HuH-7 (cell line): ENCODE measurements at places on chromosomes 11 and 22.

GRCh38 chr11:10067629-10068300 is 226.3 kb downstream of the SBF2 start:
- DNase-seq = no peak

DNA sequence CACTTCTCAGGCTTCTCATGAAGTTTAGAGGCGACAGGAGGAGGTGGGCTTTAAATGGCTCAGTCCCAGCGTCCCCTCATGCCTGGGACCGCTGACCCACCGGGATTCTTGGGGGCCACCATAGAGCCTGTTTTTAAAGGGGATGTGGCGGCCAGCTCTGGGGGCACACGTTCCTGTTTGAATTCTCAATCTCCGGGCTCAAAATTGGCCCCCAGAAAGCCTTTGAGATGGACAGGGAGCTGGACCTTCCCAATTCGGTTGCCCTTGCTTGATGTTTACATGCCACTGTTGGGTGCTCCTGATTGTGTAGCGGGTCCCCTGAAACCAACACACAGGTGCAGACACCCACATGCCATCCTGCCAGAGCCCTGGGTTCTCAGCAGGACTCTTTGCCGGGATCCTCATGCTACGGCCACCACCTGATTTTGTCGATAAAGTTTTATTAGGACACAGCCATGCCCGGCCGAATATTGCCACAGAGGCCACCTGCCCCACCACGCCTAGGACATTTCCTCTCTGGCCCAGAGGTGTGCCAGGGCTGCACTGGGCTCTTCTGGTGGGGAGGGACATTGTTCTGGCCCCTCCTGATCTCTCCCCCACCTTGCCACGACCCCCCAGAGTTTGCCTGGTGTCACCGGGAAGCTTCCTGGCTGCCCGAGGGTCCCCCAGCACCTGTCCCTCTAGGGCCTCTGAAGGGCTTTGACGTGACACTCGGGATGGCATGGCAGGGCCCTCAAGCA is 71.6 kb downstream of the KCNQ1 start:
- DNase-seq = no peak

DNA sequence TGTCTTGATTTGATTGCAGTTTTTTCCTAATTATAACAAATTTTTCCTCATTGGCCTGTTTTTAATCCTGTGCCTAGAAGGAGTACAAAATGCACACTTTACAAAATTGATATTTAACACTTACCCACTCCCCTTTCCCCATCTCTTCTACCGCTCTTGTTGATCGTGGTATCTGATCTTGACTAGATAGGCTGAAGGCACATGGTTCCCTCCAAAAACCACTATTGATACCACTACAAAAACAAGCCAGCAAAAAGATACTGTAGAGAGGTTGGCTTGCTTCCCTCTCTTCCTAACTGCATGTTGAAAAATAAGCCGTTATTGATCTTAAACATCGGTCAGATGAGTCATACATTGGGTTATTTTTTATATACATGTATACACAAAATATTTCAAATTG is 14.6 kb upstream of the ZNF143 start:
- no peak for DNase-seq

DNA sequence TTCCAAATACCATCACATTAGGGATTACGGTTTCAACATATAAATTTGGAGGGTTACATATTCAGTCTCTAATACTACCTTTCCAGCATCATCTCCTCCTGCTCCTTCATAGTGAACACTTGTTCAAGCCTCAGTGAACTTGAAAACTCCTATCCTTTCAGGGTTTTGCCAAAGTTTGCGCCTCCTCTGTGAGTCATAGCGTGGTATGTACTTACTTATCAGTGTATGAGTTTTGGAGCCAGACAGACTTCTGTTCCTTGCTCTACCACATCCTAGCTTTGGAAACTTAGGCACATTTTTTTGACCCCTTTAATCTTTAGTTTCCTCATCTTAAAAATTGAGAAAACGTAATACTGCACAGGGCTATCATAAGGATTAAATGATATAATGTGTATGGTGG is 160.1 kb upstream of the ZC3H12C start:
- DNase-seq = no peak

- DNase-seq = no peak
These were observed 14.0 kb upstream of the WDR74 start for GRCh38 chr11:62853279-62853965.

GRCh38 chr11:44376423-44376822 is 66.5 kb upstream of the ALX4 start:
- no peak for DNase-seq

GRCh38 chr11:93525601-93526345 is 17.4 kb downstream of the SMCO4 start:
- DNase-seq = no peak

DNA sequence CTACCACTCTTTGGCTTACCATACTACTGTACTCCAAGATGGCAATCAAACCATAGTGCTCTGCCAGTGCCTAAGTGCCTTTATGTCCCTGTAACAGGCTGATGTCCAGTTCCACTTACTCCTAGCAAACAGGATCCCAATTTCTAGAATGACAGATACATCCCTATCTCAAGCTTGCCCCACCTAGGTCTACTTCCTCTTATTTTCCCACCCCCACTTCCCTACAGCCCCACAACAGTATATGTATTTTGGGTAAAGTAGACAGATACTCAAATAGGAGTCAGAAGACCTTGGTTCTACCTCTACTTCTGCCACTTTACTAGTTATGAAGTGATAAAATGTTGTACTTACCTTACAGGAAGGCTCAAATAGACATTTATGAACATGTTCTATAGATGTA is 24.1 kb downstream of the SIK3 start:
- DNase-seq = no peak

GRCh38 chr22:26471522-26471921 is 12.1 kb downstream of the HPS4 start:
- no peak for DNase-seq

GRCh38 chr11:118398791-118399559 is 2.4 kb upstream of the ATP5MG start:
- no peak for DNase-seq

- no peak for DNase-seq
These were observed 5.2 kb upstream of the BID start for GRCh38 chr22:17779286-17780115.

DNA sequence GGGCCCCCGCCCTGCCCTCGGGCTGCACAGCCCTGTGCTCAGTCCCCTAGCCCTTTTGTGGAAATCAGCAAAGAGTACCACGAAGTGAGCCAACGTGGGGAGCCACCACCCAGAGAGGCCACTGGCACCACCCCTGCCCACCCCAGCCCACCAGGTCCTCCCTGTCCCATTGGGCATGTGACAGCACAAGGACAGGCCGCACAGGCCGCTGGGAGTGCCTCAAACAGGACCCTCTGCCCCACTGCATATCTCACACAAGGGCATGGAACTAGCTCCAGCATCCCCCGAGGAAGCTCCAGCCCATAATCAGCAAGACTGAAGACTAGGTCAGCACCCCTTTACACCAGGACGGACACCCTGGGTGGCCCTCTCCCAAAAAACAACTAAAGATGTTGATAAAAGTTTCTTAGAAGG is 29.7 kb downstream of the GNB1L start:
- DNase-seq = no peak

DNA sequence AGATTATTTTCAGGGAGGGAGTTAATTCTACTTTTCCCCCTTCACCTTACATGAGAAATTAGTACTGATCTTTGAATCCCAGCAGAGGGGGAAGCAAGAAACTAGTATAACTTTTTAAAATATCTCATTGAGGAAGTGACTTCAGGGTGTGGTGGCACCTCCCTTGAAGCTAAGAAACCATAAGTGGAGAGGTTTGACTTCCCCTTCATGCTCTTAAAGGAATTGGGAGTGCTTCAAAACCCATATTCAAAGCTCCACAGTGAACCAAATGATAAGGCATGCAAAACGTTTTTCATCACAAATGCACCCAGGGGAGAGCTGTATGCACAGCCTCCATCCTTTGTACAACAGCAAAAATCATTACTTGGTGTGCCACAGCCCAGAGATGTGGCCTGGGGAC is 540 bp downstream of the MS4A14 start:
- DNase-seq = no peak

DNA sequence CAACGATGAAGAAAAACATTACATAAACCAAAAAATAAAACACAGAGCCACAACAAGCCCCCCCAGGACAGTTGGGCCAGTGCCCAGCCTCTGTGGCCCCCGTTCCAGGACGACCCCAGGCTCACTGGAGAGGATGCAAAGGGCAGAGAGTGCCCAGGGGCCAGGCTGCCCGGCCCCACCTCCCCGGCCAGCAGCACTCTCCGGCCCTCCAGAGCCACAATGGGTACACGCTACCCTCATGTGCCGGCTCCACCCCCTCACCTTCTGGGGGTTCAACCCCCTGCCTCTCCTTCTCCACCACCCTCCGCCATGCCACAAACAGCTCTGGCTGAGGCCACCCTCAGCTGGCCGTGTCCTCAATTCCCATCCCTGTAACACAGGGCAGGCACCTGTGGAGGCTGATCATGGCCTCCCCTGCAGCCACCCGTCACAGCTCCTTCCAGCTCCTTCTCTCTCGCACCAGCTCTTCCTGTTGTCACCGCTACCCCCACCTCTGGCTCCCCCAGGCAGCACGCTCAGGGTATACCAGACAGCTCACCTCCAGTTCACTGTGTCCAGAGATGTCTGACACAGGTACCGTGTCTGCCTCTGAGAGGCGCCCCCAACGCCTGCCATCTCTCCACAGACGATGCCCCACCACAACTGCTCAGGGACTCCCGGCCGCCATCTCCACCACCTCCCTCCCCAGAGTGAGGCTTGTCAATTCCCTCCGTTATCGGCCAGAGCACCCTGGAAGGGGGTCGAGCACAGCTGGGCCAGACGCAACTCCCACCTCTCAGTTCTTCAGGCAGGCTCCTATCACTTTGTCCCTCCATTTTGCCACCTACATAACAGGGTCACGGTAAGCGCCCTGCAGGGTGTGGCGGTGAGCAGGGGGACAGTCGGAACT is 30.8 kb upstream of the MOB2 start:
- no peak for DNase-seq

DNA sequence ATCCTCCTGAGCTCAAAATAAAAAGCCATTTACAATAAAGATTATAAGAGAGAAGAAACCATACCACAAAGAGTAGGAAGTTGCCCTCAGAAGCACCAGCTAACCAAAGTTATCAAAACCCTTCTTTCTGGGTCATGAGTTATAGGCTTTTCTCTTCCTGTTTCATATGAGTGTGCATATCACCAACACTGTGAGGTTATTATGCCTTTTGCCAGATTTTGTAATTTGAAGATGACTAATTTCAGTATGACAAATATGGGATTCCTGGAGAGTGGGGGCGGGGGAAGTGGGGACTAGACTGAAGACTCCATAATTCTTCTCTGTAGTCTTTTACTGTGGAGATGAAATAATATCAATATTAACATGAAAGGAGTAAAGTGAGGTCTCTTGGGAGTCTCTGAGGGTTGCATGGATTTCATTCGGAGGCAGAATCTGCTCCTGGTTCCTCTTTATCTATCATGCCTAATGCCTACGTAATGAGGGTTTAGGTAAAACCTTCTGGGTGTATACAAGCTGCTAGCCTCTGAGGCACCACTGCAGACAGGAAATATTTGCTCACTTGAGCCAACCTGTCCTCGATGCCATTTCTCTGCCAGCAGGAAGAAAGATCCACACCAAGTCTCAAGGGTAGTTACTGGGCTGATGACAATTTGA is 2.1 kb downstream of the LPXN start:
- DNase-seq = no peak

GRCh38 chr22:33361581-33361980 is 303.4 kb upstream of the SYN3 start:
- DNase-seq = no peak

GRCh38 chr11:76231121-76231738 is 24.9 kb upstream of the WNT11 start:
- DNase-seq = no peak

DNA sequence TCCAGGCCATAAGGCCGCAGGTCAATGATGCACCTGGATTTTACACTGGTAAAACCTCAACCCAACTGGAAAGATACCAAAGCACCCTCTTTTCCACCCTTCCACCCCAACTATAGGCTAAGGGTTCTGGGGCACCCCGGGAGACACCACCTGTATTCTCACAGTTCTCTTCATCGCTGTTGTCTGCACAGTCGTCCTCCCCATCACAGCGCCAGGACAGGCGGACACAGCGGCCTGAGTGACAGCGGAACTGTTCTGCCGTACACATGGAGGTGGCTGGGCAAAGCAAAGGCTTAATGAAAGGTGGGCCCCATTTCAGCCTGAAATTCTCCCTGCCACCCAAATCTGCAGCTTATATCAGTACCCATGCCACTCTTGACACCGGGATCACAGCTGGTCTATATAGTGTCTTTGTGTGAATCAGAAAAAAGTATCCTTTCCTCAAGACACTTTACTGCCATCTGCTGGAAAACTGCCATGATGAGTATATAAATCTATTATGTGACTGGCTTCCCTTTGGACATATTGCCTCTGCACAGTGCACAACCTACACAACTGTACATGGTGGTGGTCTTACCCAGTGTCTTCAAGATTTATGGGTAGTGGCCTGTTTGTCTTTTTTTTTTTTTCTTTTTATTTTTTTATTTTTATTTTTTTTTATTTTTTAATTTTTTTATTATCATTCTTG is 21.5 kb downstream of the LRP4 start:
- DNase-seq = peak; percentile 53

DNA sequence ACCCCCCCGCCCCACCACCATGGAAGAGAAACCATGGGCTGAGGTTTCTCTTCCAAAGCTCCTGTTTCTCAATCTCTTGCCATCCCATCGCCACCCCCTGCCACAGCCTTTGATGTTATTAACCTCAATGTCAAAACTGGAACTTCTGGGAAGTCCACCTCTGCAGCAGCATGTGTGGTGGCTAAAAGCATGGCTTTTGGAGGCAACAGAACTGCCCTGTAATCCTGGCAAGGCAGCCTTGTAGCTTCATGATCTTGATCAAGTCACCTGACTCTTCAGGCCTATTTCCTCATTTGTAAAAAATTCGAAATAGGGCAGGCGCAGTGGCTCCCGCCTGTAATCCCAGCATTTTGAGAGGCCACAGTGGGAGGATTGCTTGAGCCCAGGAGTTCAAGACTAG is 3.5 kb upstream of the COX8A start:
- no peak for DNase-seq

DNA sequence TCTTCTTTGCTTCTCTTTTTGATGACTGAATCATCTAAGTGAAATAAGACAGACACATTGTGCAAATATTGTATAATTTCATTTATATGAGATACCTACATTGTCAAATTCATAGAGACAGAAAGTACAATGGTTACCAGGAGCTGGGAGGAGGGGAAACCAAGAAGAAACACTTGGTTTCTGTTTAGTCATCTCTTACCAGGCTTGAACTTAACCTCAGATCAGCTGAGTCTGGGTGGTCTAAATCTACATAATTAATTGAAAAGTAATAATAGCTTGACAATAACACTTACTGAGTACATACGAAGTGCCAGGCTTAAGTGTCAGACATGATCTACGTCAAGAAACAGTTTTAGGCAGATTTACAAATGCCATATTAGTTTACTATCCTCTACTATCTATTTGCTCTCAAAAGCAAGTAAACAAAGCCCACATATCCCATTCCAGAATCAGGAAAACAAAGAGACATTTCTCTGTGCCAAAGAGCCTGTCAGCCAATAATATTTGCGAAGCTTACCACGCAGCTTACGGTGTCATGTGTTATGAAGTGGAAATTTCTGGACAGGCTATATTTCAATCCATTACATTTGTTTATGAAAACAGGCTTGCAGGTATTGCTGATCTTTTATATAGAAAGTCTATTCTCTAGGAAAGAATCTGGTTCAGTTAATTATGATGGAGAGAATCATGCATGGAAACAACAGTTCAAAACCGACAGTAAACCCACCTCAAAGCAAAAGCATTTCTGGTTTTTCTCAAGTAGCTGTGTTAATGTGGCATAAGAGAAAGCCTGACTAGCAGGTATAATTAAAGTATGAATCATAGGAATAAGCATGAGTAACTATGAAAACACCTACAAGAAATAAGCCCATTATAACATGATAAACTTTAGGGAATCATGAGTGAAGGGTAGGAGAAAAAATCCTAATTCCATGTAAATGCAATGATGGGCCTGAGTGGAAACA is 2.7 kb upstream of the ARHGAP42 start:
- DNase-seq = no peak
